ENCODE measurements at places on chromosomes 5 and 9.

- DNase-seq: no peak
Measured at GRCh38 chr9:131312822-131313770, 23.6 kb downstream of the PLPP7 start.

DNA sequence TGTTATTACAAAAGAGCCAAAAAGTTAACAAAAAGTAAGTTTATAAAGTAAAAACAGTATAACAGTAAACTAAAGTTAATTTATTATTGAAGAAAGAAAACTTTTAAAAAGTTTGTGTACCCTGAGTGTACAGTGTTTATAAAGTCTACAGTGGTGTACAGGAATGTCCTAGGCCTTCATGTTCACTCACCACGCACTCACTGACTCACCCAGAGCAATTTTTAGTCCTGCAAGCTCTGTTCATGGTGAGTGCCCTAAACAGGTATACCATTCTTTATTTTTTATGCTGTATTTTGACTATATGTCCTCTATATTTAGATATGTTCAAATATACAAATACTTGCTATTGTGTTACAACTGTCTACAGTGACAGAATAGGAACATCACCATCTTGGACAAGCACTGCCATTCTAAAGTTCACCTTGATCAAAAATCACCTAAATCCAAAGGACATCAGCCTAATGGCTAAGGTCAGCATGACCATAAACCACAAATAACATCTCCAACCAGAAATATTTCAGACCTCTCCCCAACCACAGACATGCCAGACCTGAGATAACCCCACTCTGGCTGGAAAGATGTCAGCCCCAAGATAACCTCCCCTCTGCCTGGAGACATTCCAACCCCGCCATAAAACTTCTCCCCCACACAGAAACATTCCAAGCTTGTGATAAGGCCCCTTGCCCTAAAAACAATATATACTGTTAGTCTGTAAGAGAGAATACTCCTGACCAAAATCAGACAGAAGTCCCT lies 56.1 kb downstream of the AGXT2 start:
- no peak for DNase-seq

DNA sequence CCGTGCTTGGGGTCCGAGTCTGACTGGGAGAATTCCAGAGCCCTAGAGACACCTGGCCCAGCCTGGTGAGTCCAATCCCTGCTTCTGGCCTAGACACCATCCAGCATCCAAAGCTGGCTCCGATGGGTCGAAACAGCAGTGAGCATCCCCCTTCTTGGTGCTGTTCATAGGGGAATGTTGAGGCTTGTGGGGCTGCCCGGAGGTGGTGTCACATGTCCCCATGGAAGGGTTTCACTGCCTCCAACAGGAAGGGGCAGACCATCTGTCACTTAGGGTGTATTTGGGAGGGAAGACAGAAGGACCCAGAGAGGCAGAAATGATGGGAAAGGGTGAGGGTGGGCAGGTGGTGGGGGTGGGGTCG lies 13.9 kb downstream of the C9orf50 start:
- no peak for DNase-seq

GRCh38 chr5:102866237-102866600 lies 111.1 kb downstream of the PAM start:
- no peak for DNase-seq

GRCh38 chr5:179250561-179251225 lies 94.6 kb downstream of the ADAMTS2 start:
- no peak for DNase-seq

DNA sequence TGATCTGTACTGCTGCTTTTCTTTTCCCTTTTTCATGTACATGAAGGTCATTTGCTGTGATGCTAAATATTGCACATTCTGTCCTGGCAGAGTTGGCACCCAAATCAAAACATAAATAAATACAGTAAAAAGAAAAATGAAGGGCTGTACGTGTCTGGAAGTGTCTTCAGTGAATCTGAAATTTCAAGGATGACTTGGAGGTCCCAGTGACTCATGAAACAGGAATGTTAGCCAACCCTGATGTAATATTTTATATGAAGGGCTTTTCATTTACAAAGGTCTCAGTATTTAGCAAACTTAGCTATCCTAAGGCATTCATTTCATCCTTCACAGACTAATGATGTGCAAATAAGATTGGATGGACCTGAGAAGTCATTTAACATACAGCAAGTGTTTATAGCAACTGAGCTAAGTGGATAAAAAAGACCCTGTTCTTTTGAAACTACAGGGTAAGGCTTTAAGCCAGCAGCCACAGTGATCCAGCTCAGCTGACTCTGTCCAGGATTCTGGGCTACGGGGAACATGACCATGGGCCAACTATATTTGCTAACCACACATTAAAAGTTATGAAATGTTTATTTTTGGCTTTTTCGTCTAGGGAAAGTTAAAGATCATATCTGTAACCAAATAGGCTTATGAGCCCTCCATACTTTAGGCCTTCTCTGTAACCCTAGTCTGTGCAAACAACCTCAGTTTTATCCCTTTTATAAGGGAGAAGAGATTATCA lies 104.0 kb upstream of the DMRTA1 start:
- DNase-seq: no peak

GRCh38 chr5:176319827-176320554 lies 41.6 kb downstream of the KIAA1191 start:
- no peak for DNase-seq

DNA sequence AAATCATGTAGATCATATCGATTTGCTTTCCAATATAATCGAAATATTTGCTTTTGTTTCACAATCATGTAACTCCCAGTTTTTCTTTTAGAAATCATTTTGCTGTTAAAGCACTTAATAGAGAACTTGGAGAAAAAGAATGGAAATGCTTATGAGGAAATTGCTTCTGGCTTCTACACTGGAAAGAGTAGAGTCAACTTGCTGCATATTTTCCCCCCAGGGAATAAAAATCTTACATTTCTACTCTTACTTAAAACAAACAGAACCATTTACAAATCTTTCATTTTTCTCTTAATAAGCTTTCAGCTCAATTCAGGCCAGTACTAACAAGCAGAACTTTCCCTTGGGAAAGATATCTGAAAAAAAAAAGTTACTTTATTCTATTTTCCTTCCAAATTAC lies 312.0 kb downstream of the CHSY3 start:
- DNase-seq: no peak

GRCh38 chr5:122142480-122143164 lies 13.3 kb downstream of the ZNF474 start:
- no peak for DNase-seq

DNA sequence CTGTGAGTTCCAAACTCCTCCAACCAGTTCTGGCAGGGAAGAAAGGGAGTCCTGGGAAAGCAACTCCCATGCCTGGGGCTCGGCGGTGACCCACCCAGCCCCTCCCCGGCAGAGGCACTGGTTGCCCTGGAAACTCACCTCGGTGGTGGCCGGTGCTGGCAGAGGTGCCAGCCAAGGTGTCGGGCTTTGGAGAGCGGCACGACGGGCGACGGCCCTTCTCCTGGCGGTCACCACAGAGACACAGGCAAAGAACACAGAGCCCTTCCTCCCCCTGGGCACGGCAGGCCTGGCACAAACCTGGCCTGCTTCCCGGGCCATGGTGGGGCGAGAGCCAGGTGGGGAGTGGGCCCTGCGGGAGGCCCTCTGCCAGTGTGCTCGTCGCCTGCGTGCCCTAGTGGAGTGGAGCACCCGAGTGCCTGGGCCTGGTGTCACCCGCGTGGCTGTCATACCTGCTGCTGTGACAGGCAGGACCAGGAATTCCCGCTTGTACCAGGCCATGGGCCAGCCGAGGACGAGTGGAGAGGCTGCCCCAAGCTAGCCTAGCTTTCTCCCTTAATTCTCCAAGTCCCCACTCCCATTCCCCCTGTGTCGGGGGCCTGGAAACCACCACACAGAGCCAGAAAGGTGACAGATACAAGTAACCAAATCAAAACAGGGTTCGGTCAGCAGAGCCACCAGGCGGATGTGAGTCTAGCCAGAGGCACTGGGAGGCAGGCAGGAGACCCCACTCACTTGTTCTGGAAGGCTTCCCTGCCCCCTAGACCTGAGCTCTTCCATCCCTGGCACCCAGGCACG lies 8.2 kb upstream of the RALGDS start:
- DNase-seq: no peak

GRCh38 chr9:129165198-129165597 lies 12.9 kb downstream of the IER5L start:
- no peak for DNase-seq

DNA sequence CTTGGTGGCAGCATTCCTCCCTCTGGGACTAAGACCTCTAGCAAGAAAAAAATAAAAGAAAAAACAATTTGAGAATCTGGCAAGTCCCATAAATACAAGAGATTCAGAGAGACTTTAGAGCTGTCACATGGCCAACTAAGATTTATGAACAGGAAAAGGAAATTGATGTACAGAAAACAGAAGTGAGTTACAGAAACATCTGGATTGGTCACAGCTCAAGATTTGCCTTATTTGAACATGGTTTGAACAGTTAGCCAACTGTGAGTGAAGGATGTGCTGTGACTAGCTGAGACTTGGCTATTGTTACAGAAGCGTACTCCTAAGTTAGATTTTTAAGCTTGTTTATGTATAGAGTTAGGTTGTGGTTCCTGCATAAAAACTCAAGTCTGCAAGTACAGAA lies 340.2 kb downstream of the SLCO4C1 start:
- DNase-seq: no peak

- peak; percentile 59 for DNase-seq
Measured at GRCh38 chr5:172958331-172959046, 735 bp upstream of the RPL26L1 start.

DNA sequence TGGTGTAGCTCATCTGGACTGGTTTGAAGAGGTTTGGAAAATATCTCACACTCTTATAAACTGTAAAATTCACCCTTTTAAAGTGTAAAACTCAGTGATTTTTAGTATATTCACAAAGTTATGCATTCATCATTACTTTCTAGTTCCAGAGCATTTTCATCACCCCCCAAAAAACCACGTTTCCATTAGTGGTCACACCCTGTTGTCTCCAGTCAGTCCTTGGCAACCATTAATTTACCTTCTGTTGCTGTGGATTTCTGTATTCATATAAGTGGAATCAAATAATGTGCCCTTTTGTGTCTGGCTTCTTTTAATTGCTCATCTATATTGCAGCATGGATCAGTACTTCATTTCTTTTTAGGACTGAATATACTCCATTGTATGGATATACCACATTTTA lies 18.4 kb downstream of the NIPBL start:
- no peak for DNase-seq

- no peak for DNase-seq
Measured at GRCh38 chr5:111517853-111518501, 5.6 kb upstream of the STARD4 start.

DNA sequence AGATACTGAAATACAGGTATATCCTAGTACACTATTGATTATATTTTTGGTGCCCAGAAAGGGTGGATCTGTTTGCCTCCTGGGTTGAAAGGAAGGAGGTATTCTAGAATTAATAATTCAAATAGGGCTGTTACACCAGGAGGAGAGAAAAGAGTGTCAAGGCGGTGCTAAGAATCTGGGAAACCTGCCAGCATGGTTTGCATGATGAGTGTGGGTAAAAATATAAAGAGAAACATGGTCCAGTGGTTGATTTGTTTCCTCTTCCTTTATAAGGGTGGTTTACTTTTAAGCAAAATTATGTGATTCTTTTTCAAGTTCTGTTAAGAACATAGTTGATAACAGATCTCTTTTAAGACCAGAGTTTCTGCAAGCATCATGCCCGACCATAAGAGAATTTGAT lies 69.4 kb upstream of the NFIB start:
- no peak for DNase-seq

DNA sequence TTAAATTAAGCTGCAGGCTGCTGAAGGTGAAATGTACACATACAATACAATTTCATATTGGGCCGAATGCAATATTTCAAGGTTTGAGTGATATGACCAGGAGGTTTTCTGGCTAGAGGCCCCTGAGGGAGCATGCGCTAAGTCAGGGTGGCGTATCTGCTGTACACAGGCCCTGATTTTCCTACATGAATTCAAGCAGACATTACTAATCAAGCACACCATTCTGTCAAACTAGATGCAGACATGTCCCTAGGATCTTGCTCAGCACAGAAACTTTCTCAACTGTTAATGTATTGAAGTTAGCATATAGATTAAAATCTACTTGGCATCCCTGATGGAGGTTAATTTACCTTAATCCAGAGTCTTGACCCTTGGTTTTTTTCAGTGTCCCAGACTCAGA lies 10.7 kb upstream of the LECT2 start:
- DNase-seq: no peak

GRCh38 chr9:106467113-106467864 lies 395.7 kb upstream of the ZNF462 start:
- no peak for DNase-seq

- DNase-seq: no peak
Measured at GRCh38 chr5:106521701-106522100, 1149.0 kb downstream of the EFNA5 start.

- DNase-seq: no peak
Measured at GRCh38 chr5:116249648-116250047, 164.8 kb downstream of the COMMD10 start.

- DNase-seq: no peak
Measured at GRCh38 chr5:156359476-156359875, 32.5 kb downstream of the SGCD start.

- no peak for DNase-seq
Measured at GRCh38 chr9:134408389-134408788, 82.1 kb downstream of the RXRA start.

- DNase-seq: peak; percentile 63
Measured at GRCh38 chr5:77491783-77492652, at the start of gene WDR41. Gene WDR41 (minus strand): TSS chr5:77492316. CDS start chr5:77492220, 96 bp downstream.

DNA sequence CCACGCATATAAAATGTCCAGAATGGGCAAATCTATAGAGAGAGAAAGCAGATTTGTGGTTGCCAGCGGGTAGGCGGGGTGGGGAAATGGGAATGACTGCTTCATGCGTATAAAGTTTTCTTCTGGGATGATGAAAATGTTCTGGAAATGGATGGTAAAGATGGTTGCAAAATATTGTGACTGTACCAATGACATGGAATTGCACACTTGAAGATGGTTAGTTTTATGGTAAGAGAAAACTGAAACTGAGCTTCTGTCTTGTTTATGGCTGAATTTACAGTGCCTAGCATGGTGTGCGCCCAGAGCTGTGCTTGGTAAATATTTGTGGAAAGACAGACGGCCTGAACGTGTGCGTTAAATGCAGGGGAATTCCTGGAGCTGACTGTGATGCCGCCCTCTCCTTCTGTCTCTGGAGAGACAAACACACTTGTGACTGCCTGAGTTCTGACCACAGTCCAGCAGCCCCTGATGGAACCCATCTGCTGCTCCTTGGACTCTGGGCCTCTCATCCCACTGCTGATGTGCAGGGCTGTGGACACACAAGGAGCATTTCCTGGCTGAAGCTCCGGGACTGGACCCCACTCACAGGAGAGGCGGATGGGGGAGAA lies 8.6 kb upstream of the PTGES start:
- no peak for DNase-seq
